Dorsolateral prefrontal cortex (tissue), 122 donors: ENCODE measurements at places on chromosomes 4 and X.

GRCh38 chrX:152901816-152902501, 4.1 kb downstream of the ZNF185 start:
- no peak for DNase-seq

DNA sequence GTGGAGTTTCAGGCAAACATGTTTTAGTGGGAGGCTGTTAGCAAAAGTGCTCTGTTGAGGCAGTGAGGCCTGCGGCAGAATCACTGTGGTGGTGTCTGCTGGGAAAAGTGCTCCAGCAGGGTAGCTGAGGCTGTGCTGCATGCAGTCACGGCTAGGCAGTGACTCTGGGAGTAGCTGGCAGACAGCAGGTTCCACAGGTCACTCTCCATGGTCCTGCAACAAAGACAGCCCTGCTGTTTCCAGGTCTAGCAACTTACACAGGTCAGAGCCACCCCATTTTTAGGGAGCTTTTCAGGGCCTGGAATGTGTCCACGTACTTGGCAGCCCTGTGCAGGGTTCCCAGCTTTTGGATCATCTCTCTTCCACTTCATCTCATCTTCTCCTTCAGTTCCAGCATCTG, 184.3 kb downstream of the NAA11 start:
- DNase-seq, result no peak

DNA sequence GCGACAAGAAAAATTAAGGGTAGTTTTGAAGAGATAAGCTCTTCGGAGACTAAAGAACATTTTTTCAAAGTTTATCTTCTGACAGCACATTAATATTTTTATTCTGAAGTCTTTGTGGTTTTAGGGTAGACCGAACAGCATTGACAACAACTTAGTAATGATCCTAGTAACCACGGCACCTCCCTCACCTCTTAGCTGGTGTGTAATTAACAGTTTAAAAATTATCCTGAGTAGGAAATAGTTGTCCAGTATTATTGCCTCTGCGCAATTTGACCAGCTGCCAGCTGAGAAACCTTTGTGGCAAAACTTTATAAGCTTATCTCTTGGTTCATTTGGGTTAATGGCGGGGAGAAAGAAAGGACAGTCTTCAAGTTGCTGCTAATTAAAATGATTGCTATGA, 213.6 kb downstream of the CBLL2 start:
- DNase-seq, result no peak

- no peak for DNase-seq
Measured at GRCh38 chr4:138329506-138330070, 87.4 kb upstream of the SLC7A11 start.

DNA sequence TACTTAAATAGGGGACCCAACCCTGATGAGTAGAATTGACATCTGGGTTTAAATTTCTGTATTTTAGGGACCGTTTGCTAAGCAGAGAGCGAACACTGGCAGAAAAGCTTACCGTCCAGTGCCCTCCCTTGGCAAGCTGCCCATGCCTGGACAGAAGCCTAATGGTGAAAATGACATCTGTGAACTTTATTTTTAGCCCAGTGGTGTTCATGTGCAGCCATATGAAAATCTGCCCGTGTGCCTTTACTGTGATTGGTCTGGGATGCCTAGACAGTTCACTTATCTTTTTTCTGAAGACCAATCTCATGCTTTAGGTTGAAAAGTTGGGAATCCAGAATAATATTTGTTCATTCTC, 1.1 kb downstream of the STBD1 start:
- no peak for DNase-seq

GRCh38 chrX:66176134-66176533, 12.1 kb downstream of the HEPH start:
- DNase-seq, result no peak

- DNase-seq, result no peak
Measured at GRCh38 chr4:77352192-77352591, 195.2 kb downstream of the CCNG2 start.

DNA sequence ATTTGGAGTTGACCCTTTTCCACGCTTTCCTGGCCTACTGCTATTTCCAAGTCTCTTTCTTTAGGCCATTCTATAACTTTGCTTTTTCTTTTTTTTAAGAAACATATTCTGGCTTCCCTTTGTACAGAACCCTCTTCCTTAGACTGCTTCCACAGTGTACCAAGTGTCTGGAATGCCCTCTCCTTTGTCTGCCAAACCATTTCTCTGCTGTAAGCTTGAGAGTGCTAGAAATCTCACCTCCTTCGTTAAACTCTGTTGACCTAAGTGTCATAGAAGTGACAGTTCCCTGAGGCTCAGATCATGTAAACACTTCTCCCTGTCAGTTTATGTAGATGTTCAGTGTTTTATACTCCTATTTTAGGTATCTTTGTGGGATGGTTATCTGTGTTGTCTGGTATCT, 108.4 kb downstream of the EDA start:
- no peak for DNase-seq

DNA sequence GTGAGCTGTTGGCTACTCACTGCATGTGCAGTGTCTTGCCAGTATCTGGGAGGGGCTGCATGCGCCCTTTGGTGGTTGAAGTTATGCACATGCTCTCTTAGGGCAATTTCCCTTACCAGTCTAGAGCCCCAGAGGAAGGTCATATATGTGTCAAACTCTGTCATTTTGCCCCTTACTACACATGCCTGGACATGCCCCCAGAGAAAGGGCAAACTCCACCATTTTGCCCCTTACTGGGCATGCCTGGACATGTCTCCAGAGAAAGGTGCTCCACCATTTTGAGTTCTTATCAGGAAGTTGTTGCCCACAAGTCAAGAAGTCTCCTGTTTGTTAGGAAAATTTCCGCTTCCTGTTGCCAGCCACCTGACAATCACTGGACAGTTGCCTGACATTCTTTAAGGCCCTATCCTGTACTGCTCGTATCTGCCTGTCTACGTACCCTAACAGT, 56.4 kb upstream of the PLAC8 start:
- DNase-seq, result no peak

GRCh38 chr4:663438-664428, 10.3 kb downstream of the ATP5ME start:
- no peak for DNase-seq

GRCh38 chr4:80082693-80083092, 9.7 kb upstream of the ANTXR2 start:
- no peak for DNase-seq

- DNase-seq, result no peak
Measured at GRCh38 chr4:182486881-182487280, 243.7 kb downstream of the TENM3 start.

GRCh38 chrX:129640737-129641136, 14.0 kb downstream of the APLN start:
- no peak for DNase-seq
